ENCODE measurements at places on chromosomes 11 and 22. TPM values are rescaled to one million over a fixed set of nuclear protein-coding genes. Genes with fewer than 3 reads are reported as not detected.

Gene A4GALT
- polyA plus RNA-seq = not detected

GRCh38 chr11:61027141-61027840, 55.8 kb downstream of the CD6 start:
- H3K36me3 ChIP-seq = no peaks in the 10 kb centered on the region
- no peaks in the 10 kb centered on the region for H3K27me3 ChIP-seq
- peak overlapping the region; percentile 66 for H3K27ac ChIP-seq
- H3K4me1 ChIP-seq = peaks cover 69% of the 10 kb centered on the region
- DNase-seq = no peak
- peak overlapping the region; percentile 44 for H3K4me3 ChIP-seq

Gene TSG101
- polyA plus RNA-seq = 64.2 TPM

Gene CCDC188
- not detected for polyA plus RNA-seq

Gene P4HA3
- not detected for polyA plus RNA-seq

Gene RTN3
- 43.9 TPM for polyA plus RNA-seq

DNA sequence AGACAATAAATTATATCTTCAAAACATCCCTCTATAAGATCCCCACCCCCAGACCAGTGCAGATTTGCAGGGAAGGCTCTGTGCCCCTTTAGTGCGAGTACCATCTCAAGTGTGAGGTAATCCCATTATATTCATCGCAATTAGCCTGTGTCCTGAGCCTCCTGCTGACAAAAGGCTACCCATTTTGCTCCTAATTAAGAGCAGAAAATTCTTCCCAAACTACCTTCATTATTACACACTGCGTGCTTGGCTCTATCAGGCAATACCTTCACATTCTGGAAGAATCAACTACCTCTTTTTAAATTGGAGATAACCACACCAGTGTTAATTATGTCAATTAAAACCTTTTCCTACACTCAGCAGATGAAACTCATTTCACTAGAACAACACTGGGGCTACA, 1133.4 kb upstream of the CCDC90B start:
- no peaks in the 10 kb centered on the region for H3K4me1 ChIP-seq
- H3K4me3 ChIP-seq = no peak overlapping the region
- no peak overlapping the region for H3K27ac ChIP-seq
- no peak for DNase-seq
- H3K27me3 ChIP-seq = no peaks in the 10 kb centered on the region

All from CD4-positive, alpha-beta memory T cell (primary cell).